Activated CD4-positive, CD25-positive, alpha-beta regulatory T cell treated with anti-CD3 and anti-CD28 coated beads, Interleukin-2, amount 50 U/mL, for 24 hours (primary cell): ENCODE measurements at places on chromosomes 2 and 18.
A peak's percentile ranks its signal among the peaks of the same experiment; 100 is the strongest.

DNA sequence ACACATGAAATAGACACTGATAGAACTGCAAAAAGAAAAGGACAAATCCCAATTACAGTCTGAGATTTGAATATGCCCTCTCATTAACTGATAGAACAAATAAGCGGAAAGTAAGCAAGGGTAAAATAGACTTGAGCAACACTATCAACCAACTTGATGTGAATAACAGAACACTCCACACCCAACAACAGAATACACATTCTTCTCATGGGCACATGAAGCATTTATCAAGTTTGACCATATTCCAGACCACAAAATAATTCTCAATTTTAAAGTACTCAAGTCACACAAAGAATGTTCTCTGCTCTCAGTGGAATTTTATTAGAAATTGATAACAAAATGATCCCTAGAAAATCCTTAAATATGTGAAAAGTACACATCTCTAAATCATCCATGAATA, 19.0 kb downstream of the ETAA1 start:
- no peak for ATAC-seq

DNA sequence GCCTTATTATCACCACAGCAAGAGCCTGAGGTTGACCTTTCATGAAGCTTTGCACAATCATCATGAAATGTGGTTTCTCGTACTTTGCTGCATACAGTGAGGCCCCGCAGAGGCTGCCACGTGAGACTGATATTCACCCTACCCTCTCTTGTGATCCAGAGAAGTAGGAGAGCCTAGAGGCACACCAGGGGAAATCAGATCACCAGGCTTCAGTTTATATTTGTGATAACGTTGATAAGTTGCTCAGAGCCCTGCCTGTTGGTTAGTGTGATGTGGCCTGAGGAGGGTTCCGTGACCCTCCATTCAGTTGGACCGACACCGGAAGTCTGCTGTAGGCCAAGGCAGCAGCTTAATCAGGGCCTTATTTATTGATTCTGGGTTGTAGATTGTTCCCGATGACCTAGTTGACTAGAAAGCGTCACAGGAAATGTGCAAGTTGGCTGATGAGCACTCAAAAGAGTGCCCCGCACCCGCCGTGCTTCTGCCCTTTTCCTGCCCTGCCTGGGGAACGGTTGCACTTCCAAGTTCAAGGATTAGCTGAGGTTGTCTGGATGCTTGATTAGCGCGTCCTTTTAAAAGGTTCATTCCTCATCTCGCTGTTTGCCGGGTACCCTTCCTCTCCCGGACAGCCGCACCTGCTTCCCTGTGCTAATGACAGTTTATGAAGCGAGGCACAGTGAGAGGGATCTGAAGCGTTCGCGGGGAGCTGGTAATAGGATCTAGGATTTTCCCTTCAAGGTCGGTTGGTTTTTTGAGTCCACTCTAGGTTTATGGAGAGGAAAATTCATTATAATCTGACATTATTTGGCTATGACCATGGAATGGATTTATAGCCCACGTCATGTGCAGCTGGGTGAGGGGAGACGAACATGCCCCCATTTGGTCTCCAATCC, 146.4 kb downstream of the SH3RF3 start:
- ATAC-seq, result peak; percentile 36

DNA sequence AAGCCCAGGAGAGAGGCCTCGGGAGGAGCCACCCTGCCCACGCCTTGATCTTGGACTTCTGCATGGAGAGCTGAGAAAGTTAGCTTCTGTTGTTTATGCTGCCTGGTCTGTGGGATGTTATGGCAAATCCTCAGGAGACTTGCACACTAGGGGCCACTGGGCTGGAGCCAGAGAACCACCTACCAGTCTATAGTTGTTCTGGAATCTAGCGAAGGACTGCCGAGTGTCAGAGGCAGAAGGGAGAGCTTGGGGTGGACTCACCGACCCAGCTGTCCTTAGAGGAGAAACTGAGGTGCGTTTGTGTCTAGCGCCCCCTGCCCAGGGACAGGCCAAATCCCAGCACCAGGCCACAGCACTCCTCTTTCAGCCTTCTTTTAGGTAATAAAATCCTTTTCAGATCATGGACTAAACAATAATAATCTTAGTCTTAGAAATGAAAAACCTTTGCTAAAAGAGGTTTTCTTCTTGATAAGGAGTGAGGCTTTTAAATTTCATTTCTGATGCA, 398.7 kb upstream of the SALL3 start:
- no peak for ATAC-seq

DNA sequence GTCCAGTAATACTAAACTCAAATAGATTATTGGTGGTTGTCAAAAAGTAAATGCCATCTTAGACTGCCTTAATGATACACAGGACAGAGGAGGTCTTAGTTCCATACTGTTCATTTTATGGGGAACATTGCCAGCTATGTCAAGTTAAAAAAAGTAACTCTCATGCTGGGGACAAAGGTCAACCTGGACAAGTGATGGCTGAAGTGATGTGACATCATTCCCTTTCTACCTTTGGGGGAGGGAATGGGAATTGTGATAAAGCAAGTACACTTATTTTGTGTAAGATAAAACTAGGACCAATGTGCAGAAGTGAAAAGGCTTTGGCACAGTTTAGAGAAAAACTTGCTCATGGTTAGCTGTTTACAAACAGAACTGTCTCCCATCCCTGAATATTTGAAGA, 24.0 kb upstream of the SNORC start:
- no peak for ATAC-seq

DNA sequence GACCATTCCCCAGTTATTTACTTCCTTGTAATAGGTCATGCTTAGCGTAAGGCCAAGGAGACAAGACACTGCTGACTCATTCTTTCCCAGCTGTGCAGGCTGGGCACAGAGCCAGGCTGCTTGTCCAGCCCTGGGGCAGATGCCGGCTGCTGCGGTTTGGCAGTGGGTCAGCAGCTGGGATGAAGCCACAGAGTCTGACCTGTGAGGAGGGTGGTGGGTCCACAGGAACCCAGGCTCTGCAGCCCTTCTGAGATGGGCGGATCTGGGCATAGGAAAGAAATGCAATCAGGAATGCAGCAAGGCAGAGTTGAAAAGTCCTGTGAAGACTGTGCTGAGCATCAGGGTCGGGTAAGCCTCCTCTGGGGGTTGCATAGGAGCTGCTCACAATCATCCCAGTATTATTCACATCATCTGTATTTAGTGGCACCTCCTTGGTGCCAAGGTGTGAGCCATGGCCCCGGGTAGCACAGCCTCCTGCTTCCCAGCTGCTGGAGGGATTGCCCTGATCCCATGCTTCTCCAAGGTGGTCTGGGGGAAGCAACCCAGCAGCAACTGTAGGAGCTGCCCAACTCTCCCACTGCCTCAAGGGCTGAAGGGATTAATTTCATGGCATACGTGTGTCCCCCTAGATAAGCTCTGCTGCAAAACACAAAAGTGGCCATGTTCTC, 139.0 kb downstream of the DDX1 start:
- no peak for ATAC-seq

- ATAC-seq, result no peak
Measured at GRCh38 chr2:150041722-150042425, 445.6 kb downstream of the RND3 start.

DNA sequence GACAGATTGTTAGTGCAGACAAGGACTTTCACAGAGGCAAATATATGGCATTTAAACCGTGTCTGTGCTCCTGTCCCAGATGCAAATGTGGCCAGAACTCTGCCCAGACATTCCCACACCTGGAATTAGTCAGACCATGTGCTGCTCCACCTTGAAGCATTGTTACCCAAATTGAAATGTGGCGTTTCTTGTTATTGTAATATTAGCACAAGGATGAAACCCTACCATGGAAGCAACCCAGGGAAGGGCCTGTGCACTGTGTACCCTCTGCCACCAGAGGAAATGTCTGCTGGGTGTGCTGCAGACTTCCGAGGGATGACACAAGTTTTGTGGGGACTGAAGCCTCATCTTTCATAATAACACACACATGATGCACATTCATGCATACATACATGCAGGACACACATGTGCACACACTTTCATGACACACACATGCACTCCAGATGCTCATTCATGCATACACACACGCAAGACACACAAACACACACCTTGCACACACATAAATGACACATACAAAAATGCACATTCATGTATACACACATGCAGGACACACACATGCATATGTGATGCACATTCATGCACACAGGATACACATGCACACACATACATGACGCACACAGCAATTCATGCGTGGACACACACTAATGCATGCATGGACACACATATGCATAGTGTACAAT, 133.2 kb upstream of the SNTG2 start:
- no peak for ATAC-seq

DNA sequence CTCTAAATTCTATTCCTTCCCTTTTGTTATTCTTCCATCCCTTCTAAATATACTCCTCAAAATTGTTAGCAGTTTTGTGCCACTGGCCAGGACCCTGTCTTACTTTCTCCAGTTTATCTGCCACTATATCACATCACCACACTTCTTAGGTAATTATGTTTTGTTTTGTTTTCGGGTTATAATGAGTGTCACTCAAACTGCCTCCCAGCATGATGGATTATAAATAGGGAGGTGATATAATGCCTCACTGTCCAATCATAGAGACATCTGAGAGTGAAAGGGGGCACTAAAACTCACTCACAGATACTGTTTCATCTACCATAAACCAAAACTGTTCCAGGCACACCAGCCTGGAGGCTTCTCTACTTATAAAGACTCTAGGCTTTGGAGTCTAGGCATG, 3.5 kb downstream of the RSAD2 start:
- peak; percentile 44 for ATAC-seq

- no peak for ATAC-seq
Measured at GRCh38 chr18:22276334-22276713, 106.9 kb downstream of the GATA6 start.

DNA sequence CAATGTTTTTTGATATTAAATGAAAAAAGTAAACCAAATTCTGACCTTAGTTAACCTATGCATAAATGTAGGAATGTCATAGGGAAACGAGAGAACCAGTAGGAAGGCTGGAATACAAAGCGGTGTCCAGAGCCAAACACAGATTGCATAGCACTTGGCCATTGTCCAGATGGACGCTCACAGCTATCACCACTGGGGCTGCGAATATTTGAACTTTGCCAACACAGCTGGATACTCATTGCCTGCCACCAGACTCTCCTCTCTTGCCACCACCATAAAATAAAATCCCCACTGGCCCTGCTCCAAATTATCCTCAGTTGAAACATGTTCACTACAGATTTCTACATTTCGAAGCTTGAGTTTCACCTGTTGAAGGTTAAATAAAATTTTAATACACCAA, 159.3 kb upstream of the GULP1 start:
- ATAC-seq, result no peak

- no peak for ATAC-seq
Measured at GRCh38 chr2:120879431-120880295, 144.0 kb downstream of the GLI2 start.

GRCh38 chr2:84741182-84741822, 139.6 kb downstream of the TRABD2A start:
- peak; percentile 91 for ATAC-seq

GRCh38 chr18:40877096-40877495, 1077.9 kb upstream of the PIK3C3 start:
- no peak for ATAC-seq

DNA sequence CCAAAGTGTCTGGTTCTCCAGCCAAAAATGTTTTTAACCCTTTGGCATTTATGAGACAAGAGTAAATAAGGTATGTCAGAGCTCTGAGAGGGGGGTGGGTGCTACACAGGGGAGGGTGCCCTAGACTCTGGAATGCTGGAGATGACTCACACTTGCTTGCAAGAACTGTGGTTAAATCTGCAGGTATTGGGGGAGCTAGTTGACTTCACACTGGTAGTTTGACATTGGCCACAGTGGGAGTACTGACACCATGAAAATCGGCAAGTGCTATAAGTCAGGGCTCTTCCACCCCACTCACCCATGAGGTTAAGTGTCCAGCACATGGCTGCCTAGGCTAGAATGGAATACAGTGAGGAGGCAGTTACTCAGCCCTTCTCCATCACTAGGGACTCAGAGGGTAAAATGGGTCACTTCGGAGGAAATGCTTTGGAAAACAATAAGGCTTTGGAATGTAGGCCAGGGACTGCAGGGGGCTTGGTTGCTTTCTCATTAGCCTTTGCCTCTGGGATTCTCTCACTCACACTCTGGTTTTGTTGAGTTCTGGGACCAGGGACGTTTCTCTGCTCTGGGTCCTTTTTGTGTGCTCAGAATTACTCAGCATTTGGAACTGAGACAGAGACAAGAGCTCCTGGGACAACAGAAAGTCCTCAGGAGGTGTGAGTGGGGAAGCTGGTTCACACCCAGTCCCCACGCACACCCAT, 91.6 kb downstream of the ACKR3 start:
- no peak for ATAC-seq

GRCh38 chr2:149826471-149827125, 239.0 kb upstream of the MMADHC start:
- ATAC-seq, result no peak

DNA sequence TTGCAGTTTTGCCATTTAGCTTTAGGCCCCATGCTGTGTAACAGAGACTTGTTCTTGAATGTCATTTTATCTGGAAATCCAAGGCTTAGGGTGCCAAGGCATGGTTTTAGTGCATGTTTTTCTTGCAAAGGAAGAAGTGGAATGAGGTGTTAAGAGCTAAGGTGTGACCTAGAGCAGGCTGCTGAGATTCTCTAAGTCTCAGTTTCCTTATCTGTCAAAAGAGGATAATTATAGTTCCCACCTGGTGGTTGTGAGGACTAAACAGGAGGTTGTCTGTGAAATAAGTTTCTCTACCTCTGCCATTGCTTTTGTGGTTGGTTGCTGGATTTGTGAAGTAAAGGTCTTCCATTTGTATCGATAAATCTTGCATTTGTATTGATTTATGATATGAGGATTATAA, 82.0 kb downstream of the TANC1 start:
- no peak for ATAC-seq

DNA sequence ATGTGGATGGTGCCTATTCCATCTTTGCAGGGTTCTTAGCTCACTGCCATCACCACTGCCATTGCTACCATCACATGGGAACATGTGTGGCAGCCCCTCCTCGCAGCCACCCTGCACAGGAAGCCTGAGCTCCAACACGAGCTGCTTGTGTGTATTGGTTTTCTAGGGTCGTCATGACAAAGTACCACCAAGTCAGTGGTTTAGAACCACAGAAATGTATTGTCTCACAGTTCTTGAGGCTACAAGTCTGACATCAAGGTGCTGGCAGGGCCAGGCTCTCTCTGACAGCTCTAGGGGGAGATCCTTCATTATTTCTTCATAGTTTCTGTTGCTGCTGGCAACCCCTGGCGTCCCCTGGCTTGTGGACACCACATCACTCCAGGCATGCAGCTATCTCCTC, 10.3 kb upstream of the IL1R2 start:
- no peak for ATAC-seq

DNA sequence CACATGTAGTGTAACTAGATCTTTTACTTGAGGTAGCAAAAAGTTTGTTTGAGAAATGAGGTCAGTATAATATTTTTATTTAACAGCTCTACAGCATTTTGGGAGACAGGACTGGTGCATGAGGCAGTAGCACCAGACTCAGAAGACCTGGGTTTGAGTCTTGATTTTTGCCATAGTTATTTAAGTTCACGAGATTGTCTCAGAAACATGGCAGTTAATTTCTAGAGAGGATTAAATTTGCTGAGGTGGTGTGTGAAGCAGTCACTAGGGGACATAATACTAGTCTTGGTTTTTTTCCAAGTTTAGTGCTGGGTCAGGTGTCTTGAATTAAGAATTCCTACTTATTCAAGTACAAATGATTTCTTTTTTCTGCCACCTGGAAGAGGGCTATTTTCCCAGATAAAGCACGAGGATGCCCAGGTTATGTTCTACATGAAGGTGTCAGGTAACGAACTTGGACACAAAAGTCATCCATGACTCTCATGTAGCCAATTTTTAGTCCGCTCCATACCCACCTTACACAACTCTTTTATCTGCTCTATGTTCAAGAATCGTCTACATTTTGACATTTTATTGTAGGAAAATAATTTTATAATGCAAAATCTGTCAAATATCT, 1.4 kb downstream of the MARCHF7 start:
- no peak for ATAC-seq
